Peyer's patch (tissue), 4 donors: ENCODE measurements at places on chromosomes 2 and 18.

DNA sequence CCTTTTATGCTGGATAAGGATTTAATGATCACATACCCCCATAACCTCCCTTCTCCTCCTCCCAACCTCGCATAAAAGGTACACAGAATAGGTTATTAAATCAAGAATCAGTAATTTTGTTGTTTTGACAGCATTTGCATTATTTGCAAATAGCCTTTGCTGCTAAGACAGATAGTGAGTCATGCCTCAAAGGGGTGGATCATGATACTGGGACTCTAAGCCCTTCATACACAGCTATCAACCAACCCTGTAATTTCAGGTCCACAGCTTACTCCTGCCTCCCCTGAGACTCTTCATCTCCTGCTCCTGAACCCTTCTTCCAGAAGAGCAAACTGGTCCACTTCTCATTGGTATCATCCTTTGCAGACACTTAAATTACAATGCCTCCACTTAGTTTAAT is 73.8 kb upstream of the KLHL29 start:
- no peak for DNase-seq

DNA sequence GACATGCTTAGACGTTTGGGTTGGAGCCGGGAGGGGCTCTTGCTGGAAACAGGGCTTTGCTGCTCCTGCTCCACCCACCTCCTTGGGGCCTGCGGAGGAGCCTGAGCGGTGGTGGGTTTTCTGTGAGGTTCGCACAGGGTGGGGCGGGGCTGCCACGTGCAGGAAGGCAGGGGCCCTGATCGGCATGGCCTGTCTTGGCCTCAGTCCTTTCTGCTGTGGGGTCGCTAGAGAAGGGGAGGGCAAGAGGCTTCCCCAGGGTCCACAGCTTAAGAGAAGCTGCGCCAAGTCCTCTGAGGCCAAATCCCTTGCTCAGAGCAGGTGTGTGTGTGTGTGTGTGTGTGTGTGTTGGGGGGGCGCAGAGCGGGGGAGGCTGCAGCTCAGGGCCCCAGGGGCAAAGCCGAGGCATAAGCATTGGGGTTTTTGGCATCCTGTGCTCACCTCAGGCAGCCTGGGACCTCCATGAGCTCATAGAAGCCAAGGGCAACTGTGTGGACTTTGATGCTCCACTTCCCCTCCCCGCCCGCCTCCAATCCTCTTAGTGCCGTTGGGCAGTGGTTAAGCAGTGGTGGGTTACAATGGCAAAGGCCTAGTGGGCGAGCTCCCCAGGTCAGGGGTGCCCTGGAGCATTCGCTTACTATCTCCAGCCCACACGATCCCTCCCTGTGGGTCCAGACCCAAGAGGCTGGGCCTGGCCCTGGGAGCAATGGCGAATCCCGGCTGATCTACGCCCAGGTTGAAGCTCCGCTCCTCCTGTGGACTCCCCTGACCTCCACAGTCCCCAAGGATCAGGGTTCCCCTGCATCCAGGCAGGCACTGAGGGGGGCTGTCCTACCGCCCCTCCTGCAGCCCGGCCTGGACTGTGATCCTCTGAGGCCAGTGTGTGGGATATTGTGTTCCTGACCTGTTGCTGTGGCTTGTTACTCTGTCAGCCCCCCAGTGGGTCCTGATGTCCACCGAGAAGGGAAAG is 28.9 kb downstream of the TOGARAM2 start:
- DNase-seq = no peak

GRCh38 chr2:5537180-5537688 is 154.9 kb upstream of the SOX11 start:
- DNase-seq = no peak

- no peak for DNase-seq
Observed at GRCh38 chr2:111679202-111679601, 204.8 kb downstream of the ANAPC1 start.
